AG08395 (cell line): ENCODE measurements at places on chromosomes 7 and 10.

DNA sequence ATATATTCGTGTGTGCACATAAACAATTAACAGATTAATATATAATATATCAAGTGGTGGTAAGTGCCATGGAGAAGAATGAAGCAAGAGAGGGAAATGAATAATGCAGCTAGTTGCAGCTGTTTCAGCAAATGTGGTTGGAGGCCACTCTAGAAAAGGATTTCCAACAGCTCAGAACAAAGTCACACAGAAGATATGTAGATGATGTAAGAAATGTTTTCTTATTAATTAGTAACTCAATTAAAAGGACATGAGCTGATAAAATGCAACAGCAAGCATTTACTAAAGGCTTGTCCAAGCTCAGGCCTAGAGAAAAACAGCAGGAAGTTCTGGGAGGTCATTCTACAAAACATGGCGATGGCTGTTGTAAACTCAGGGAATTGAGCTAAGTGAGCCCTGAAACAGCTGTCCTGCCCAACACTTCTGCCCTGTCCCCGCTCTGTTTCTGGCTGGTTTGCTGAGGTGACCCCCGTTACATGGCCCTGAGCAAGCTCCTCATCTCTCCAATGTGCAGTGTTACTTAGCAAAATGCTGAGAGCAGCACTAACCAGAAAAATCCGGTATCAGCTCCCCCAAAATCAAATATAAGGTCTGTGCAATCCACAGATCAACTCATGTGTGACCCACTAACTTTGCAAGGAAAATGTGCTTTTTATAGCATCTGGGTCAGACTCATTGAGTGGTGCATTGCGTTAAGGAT lies 23.4 kb upstream of the C10orf67 start:
- no peak for DNase-seq

GRCh38 chr10:113454341-113455061 lies 98.4 kb upstream of the HABP2 start:
- DNase-seq, result peak; percentile 73

DNA sequence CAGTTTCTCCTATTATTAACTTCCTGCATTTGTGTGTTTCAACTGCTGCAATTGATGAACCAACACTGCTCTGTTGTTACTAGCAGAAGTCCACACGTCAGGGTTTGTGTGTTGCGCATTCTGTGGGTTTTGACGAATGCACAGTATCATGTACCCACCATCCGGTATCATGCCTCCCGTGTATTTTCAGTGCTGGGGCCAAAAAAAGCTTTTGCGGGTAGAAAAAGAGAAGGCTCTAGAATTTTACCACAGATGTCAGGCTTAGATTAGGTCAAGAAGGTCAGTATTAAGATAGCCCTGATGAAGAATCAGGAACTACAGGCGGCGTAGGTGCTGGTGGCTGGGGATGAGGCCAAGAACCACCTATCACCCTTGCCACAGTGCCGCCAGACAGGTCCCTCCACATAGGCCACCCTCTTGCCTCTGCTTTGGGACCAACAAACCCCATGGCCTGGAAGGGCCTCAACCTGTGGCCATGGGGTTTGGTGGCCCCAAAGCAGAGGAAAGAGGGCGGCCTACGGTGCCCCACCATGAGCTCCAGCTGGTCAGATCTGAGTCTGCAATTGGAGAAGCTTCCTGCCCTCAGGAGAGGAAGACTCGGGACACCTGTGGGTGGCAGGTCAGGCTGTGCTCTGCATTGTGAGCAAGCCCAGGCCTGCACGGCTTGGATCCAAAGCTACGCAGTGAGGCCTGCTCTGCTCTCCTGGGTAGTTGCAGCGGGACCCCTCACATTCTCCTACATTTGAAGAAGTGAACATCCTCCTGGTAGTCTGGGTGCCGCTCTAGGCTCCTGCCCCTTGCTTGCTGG lies 71.9 kb downstream of the MKI67 start:
- DNase-seq, result no peak

- no peak for DNase-seq
These were observed 46.0 kb downstream of the HELLS start for GRCh38 chr10:94591461-94592205.

DNA sequence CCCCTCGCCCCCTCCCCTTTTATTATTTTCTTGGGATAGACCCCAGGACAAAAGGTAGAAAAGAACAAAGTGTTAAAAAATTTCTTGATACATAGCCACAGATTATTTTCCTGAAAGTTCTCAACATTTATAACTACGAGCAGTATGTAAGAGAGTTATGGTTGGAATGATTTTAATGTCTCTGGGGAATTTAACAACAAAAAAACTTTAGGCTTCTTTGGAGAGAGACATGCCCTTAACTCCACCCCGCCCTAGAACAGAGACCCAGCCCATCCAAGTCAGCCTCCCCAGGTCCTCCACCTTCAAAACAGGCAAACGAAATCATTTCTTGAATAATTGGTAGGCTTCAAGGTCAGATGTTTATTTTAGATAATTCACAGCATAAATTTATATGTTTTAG lies 97.1 kb downstream of the TCF7L2 start:
- no peak for DNase-seq

- DNase-seq, result no peak
These were observed 68.3 kb downstream of the ITGB1 start for GRCh38 chr10:32889631-32890212.

DNA sequence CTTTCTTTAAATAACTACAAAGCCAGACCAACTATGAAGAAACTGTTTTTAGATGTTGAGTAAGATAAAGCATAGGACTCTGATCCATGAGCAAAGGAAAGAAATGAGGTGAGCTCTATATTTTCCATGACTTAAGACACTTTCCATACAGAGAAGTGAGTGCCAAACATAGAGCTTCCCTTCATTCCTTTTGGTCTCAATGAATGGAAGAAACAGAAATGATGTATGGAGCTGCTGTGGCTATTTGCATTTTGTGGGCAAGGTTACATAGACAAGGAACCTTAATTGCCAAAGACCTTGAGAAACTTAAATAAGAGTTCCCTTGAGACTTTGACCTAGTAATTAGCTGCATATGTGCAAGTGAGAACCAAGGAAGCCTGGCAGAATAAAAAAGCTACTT lies 1152.2 kb downstream of the XPNPEP1 start:
- no peak for DNase-seq

DNA sequence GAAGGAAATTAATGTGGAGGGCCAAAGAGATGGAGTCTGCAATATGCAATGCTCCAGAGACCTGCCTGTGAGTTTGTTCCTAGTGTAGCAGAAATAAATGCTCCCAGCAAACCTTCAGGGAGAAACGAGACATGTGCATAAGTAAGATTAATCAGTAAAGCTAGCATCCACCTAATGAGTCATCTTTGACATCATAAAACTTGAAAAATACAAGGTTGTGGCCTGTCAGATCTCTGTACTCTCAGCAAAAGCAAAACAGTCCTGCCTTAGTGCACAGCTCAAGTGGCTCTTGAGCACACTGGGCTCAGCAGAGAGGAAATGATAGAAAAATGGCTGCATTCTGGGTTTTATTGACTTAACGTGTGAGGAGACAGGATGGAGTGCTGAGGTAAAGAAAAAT lies 32.5 kb upstream of the ERCC6 start:
- no peak for DNase-seq

DNA sequence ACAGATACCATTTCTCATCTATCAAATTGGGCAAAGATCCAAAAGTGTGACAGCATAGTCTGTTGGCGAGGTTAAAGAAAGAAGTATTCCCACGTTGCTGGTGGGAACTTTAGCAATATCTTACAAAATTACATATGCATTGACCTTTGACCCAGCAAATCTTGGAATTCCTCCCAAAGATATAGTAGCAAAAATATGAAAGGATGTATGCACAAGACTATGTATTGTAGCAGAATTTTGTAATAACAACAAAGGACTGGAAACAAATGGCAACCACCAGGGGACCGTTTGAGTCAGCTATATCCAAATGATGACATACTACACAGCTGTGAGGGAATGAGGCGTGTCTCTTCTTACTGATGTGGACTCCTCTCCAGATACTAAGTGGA lies 50.2 kb downstream of the KCNH2 start:
- no peak for DNase-seq
